PC-3 (cell line): ENCODE measurements at places on chromosomes 12 and 14. TPM values are rescaled to one million over a fixed set of nuclear protein-coding genes. Genes with fewer than 3 reads are reported as not detected.

- DNase-seq, result no peak
Observed at GRCh38 chr12:131599190-131600159, 111.4 kb upstream of the SFSWAP start.

- DNase-seq, result no peak
Observed at GRCh38 chr12:76270657-76271358, 77.4 kb downstream of the BBS10 start.

DNA sequence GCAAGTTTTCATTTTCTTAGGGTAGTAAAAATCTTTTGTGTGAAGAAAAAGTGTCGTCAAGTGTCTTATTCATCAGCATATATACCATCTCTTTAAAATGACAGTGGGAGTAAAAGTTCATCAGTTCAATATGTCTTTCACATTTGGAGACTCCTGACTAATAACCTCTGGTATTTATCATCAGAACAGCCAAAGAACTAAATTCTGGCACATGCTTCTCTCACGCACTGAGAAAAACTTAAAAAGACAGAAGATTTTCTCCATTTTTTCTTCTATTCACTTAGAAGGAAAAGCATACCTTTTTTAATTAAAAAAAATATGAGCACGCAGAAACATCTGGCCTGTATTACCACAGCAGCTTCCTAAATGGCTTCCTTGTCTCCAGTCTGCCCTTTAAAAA, 265.7 kb downstream of the AKAP6 start:
- peak; percentile 40 for DNase-seq

Gene NR4A1
- total RNA-seq, result 90.7 and 110 TPM in 2 replicates

Gene NANOG
- total RNA-seq, result not detected in 2 replicates

Gene GLT8D2
- 1.6 TPM in 2 replicates for total RNA-seq

Gene PCNX1
- 21.5 and 23.3 TPM in 2 replicates for total RNA-seq

Gene SLC6A13
- total RNA-seq, result not detected in 2 replicates

Gene LRP1-AS
- not detected in 2 replicates for total RNA-seq

DNA sequence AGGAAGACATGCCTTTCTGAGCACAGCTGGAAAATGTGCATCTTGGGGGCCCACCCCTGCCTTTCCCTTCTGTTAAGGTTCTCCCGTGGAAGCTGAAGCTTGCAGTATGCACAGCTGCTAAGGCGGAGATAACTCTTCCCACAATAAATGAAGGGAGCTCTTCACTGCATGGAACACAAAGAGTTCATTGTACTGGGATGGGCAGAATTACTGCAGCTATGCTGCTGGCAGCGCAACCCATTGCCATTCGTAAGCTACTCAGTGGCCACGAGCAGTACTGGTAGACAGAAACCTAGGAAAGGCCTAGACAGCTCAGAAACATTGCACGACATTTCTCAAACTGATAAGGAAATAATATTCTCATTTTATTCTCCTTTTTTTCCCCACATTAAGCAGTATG, 310.2 kb downstream of the MDGA2 start:
- no peak for DNase-seq

GRCh38 chr14:86596024-86596423, 1066.1 kb downstream of the FLRT2 start:
- no peak for DNase-seq

Gene RTL1
- total RNA-seq, result not detected in 2 replicates

- peak; percentile 98 for DNase-seq
Observed at GRCh38 chr14:60723907-60724618, at the start of gene SIX4. Gene SIX4, minus strand, starts transcription at chr14:60724351. Its CDS starts 277 bp downstream, at chr14:60724074.

Gene REP15
- 1.6 and 2.4 TPM in 2 replicates for total RNA-seq

Gene KIF21A
- 21.7 and 25.1 TPM in 2 replicates for total RNA-seq

GRCh38 chr12:53738406-53739213, 11.4 kb upstream of the CALCOCO1 start:
- no peak for DNase-seq

DNA sequence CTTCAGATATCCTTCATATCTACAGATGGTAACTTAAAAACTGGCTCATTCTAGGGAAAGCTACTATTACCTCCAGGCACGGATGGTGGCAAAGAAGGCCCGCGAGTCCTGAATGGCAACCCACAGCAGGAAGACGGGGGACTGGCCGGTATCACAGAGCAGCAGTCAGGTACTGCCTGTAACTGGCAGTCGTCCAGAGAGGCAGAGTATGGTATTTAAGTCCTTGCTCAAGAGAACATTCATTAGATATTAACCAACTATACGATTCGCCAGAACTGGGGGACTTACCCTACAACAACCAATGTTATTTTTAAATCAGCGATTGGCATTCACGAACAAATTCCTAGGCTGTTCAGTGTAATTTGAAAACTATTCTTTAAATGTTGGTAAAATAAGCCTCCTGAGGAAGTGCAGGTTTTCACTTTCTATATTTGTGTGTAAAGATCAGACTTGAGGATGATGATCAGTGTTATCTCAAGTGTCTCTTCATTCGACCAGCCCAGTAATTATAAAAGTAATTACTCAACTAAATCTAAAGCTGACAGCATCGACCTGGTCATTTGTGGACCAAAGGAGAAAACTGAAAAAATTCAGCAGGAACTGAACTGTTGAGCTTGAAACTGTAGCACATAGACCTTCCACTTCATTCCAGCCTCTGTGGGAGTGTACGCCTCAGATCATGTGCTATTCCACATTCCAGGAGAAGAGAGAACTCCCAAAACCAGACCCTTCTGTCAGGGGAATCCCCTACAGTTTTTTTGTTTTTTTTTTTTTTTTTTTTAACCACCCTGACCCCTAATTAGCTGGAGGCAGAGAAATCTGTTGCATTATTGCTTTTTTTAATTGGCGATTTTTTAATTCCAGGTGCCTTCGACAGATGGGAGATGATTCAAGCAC, 75.6 kb downstream of the ESR2 start:
- no peak for DNase-seq

GRCh38 chr12:32505067-32505945, 105.9 kb downstream of the FGD4 start:
- no peak for DNase-seq

- DNase-seq, result peak; percentile 91
Observed at GRCh38 chr14:55707365-55707804, 127.4 kb downstream of the KTN1 start.

GRCh38 chr14:65927931-65928356, 515.4 kb downstream of the FUT8 start:
- no peak for DNase-seq

Gene DDN
- 3.5 and 5.6 TPM in 2 replicates for total RNA-seq

GRCh38 chr14:91177073-91178034, 63.5 kb downstream of the DGLUCY start:
- peak; percentile 89 for DNase-seq

Gene MYO1H
- not detected in 2 replicates for total RNA-seq

Gene GRIN2B
- total RNA-seq, result not detected in 2 replicates

DNA sequence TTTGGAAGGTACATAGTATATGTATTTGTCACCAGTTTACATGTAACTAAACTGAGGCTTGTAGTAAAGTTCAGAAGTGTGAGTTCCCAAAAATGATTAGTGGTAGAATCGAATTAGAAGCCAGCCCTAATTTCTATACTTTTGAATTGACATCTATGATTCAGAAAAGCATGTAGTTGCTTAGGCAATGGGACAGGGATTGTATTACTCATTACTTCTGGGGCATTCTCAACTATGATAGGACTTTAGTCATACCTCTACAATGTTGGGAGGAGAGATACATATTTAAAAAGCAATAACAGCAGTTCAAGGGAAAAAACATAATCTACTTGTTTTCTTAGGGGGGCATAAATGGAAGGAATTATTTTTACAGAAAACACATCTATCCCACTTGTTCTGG, 277.9 kb upstream of the E2F7 start:
- DNase-seq, result peak; percentile 63

- peak; percentile 21 for DNase-seq
Observed at GRCh38 chr12:72272731-72273498, 745 bp downstream of the TRHDE start.

- no peak for DNase-seq
Observed at GRCh38 chr12:110733089-110733715, 9.5 kb downstream of the PPP1CC start.

Gene AHSA1
- 215 and 217 TPM in 2 replicates for total RNA-seq

Gene DENR
- 83.3 and 91.9 TPM in 2 replicates for total RNA-seq

- DNase-seq, result peak; percentile 70
Observed at GRCh38 chr12:96196781-96197180, 2.6 kb downstream of the ELK3 start.

Gene B4GALNT1
- 39.0 and 42.3 TPM in 2 replicates for total RNA-seq

- DNase-seq, result no peak
Observed at GRCh38 chr12:128055567-128055966, 211.4 kb upstream of the TMEM132C start.

- DNase-seq, result no peak
Observed at GRCh38 chr14:59739794-59740193, 130.8 kb downstream of the RTN1 start.

Gene HELB
- 2.1 and 2.7 TPM in 2 replicates for total RNA-seq

Gene KRT78
- total RNA-seq, result 0.12 and 0.15 TPM in 2 replicates

DNA sequence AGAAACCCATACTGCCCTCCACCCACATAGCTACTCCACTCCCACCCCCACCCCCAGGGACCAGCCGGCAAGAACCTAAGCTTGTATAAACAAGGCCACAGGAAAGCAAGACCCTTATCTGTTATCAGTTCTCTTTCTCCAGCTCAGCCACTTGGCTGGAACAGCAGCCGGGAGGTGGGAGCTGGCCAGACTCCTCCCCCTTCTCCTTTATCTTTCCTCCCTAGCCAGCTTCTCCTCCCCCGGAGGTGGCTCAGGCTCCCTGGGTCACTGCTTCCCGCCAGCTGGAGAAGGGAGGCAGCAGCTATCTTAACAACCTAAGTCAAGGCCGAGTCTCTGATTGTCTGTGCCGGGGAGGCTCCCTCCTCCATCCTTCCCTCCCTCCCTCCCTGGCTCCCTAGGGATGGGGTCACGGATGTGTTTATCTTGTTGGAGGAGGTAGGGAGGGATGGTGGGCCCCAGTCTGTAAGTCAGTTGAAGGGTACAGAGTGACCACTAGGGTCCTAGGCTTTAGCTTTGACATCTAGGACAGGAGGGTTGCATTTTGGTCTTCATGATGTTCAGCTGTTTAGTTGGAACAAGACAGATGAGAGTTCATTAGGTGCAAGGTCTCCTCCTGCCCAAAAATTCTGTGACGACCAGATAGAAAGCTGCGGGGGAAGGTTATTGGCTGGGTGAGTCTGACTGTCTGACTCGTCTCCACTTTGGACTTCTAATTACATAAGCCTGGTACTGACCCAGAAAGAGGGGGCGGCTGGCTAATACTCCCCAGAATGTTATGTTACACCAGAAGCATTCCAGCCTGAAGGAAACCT, 29.7 kb downstream of the ZFP36L1 start:
- no peak for DNase-seq

- DNase-seq, result no peak
Observed at GRCh38 chr14:23421594-23421993, 13.5 kb upstream of the MYH6 start.

GRCh38 chr14:48665077-48665784, 920.9 kb downstream of the RPS29 start:
- peak; percentile 11 for DNase-seq

Gene MYF5
- total RNA-seq, result not detected in 2 replicates

DNA sequence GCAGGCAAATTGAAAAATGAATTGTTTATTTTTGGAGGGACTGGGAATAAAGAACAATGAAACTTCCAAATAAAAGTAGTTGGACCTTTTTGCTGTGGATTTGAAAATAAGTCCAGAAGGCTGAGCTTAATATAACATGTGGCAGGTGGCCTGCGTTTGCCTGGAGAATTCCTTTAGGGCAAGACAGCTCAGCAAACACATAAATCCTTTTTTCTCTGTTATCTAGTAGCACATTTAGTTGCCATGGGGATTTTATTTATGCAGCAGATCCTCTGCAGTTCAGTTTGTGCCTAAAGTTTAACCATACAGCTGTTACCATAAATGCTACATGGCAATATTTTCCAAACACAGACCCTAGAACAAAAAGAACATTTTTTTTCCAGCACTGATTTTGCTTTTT, 180.0 kb downstream of the NPAS3 start:
- DNase-seq, result peak; percentile 27

- DNase-seq, result no peak
Observed at GRCh38 chr12:4450551-4451112, 5.0 kb upstream of the FGF6 start.

DNA sequence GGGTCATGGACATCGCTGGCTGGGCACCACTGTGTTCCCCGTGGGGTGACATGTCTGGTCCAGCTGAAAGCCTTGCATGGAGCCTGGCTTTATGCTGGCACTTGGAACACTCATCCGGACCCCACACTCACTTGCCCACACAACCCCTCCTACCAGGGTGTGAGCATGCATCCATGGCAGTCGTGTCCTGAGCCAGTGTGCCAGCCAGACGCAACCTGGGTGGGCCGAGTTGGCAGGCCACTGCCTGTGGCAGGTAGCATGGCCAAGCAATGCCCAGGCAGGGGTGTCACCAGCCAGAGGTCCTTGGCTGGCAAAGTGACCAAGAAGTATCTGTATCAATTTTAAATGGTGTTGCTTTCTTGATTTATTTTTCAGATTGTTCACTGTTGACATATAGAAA, 141.7 kb downstream of the CCDC59 start:
- no peak for DNase-seq

Gene LRRK2
- total RNA-seq, result 0.33 TPM in 1 of 2 replicates, not detected in the other
